IMR-90 (cell line): ENCODE measurements at places on chromosomes 4 and X. TPM values are rescaled to one million over a fixed set of nuclear protein-coding genes. Genes with fewer than 3 reads are reported as not detected.

MAGEE2 gene
- not detected in 2 replicates for polyA plus RNA-seq

SLIT2 gene
- 13.0 and 14.3 TPM in 2 replicates for polyA plus RNA-seq

- DNase-seq: no peak
Measured at GRCh38 chrX:111505783-111506182, 5.7 kb upstream of the SERTM2 start.

DNA sequence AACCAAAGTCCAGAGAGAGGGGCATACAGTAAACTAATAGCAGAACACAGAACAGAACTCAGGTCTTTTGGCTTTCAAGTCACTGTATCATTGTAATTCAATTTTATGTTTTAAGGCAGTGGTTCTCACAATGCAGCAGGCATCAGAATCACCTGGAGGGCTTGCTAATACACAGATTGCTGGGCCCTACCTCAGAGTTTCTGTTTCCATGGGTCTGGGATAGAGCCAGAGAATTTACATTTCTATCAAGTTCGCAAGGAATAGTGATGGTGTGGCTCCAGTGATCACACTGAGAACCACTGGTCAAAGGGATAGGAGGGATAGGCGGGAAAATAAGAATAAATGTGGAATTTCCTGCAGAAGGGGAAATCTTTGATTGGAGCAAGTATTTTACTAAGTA is 36.7 kb downstream of the LANCL3 start:
- no peak for DNase-seq

- no peak for DNase-seq
Measured at GRCh38 chr4:46653842-46654241, 255.2 kb downstream of the COX7B2 start.

- DNase-seq: no peak
Measured at GRCh38 chr4:136935871-136936270, 596.4 kb downstream of the PCDH18 start.

GRCh38 chr4:138892483-138893407 is 122.8 kb upstream of the NOCT start:
- DNase-seq: peak; percentile 35
